Right forelimb (tissue), 1 donor: ENCODE measurements at places on chromosomes 2 and 18.

- peak; percentile 46 for DNase-seq
Measured at GRCh38 chr18:75407468-75408437, 19.8 kb downstream of the SMIM21 start.

- DNase-seq: no peak
Measured at GRCh38 chr2:189391201-189391600, 50.1 kb upstream of the WDR75 start.

DNA sequence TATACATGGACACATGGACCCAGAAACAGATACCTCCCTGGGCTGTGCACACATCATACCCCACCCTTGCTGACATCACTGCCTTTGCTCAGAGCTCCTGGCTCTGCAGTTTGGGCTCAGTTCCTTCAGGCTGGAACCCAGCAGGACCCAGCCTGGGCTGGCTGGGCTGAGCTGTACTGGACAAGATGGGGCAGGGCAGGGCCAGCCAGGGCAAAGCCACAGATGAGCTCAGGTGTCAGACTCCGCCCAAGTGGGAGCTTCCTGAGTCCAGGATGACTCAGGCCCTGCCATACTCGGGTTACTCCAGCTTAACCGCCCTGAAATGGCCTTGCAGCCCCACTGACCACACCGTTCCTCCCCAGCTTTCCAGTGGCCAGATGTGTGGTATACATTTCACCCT, 284.9 kb downstream of the OSR1 start:
- DNase-seq: no peak

DNA sequence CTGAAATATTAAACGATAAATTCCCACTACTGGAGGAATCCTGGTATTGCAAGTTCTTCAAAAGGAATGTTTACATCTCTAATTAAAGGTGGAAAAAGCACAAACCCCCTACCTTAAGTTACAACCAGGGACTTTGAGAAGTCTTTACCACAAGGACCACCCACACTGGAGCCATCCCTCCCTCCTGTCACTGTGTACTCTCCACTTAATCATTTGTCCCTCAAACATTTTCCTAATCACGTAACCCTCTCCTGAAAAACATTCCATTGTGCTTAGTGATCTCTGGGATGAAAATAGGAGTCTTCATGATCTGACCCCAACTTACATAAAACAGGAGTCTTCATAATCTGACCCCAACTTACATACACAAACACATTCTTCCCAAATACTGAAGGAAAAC, 85.7 kb downstream of the SUCLG1 start:
- no peak for DNase-seq

GRCh38 chr2:132519566-132519965, 103.0 kb downstream of the GPR39 start:
- no peak for DNase-seq

GRCh38 chr18:73626859-73627258, 520.8 kb downstream of the FBXO15 start:
- no peak for DNase-seq

DNA sequence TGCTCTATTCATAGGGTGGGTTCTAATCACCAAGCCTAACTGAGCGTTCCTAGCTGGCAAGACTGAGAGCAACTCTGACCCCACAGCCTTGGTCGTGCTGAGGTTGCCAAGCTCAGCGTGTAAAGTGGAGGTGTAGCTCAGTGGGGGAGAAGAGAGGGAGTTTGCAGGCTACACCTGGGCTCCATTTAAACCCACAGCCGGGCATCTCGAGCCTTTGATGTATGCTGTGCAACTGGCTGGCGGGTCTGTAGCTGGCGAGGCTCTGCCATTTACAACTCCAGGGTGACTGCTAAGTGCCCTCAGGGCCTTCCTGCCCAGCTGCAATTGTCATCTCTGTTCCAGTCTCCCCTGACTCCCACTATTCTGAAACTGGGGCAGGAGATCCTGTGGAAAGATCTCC, 20.0 kb upstream of the CHRNA1 start:
- DNase-seq: no peak

DNA sequence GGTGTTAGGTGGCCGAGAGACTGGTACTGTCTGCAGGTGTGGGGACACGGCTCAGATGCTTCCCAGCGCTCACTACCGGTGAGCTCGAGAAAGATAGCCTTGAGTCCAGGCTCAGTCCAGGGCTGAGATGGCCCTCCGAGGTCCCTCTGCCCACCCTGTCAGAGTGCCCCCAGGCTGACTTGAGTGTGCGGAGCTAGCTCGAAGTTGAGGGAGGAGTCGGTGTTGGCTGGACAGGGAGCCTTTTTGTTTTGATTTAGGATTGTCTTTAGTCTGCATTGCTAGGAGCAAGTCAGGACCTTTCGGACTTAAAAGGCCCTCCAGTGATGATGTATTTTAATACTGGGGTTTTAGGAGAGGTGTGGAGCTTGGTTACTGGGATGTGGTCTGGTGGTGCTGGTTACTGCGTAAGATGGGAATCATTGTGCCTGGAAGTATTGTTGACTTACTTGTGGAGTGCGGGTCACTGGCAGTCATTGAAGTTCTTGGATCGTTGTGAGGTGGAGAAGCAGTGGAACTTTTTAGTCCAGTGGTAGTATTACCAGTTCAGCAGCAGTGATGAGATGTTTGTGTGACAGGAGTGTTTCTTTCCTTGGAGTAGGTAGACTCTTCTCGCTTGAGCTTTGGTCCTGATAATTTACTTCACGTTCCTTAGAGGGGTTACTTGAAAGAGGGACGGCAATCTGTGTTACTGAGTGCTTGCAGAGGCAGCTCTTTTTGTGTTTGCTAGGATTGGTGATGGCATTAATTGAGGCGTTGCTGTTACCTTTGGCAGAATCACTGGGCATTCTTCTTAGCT, 633 bp downstream of the KIAA1328 start:
- DNase-seq: no peak

- DNase-seq: no peak
Measured at GRCh38 chr2:10297959-10298531, 4.7 kb upstream of the HPCAL1 start.

- DNase-seq: no peak
Measured at GRCh38 chr18:34863702-34864101, 153.6 kb downstream of the DTNA start.

GRCh38 chr18:45650321-45650720, 35.0 kb downstream of the SLC14A2 start:
- DNase-seq: no peak

DNA sequence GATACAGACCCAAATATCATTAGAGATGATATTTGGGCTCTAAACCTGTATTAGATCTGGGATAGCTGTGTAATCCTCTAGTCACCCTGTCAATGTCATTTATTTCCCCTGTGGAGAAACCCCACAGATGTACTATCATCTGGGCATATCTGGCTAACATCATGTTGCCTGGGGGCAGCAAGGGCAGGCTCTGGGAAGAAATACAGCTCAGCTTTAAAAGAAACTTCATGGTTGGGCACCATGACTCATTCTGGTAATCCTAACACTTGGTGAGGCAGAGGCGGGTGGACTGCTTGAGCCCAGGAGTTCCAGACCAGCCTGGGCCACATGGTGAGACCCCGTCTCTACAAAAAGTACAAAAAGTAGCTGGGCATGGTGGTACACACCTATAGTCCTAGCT, 282.5 kb downstream of the SLC8A1 start:
- no peak for DNase-seq

- DNase-seq: peak; percentile 51
Measured at GRCh38 chr18:14086458-14087231, 45.6 kb downstream of the ZNF519 start.

GRCh38 chr2:171952276-171952675, 30.0 kb downstream of the HAT1 start:
- DNase-seq: no peak

DNA sequence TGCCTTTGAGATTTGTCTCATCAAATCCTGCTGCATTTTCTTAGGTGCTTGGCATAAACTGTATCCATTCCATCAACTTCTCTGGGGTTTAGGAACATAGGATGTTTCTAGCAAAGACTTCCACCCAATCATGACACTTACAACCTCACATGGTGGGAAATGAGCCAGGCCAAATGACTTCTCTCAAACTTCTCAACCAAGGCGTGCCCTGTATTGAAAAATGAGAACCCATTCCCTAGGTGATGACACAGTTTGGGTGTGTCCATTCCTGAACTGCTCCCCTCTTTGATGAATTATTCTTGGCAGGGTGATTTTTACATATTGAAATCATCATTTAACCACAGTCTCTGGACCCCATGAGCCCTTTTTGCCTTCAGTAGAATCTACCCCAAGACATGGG, 161.1 kb downstream of the EN1 start:
- DNase-seq: no peak

- DNase-seq: no peak
Measured at GRCh38 chr2:88296247-88296646, 126.1 kb downstream of the THNSL2 start.

DNA sequence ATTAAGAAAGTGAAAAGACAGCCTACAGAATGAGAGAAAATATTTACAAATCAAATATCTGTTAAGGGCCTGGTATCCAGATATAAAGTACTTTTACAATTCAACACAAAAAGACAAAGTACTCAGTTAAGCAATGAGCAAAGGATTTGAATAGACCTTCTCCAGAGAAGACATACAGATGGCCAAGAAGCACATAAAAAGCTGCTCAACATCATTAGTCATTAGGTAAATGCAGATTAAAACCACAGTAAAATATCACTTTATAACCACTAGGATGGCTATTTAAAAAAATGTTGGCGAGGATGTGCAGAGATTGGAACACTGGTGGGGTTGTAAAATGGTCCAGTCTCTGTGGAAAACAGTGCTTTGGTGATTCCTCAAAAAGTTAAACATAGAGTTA, 38.9 kb downstream of the RAB31 start:
- no peak for DNase-seq
